Stimulated activated CD4-positive, alpha-beta T cell treated with anti-CD3 and anti-CD28 coated beads, Interleukin-4, amount 100 ng/mL, for 48 hours (primary cell): ENCODE measurements at places on chromosomes 4 and X.

DNA sequence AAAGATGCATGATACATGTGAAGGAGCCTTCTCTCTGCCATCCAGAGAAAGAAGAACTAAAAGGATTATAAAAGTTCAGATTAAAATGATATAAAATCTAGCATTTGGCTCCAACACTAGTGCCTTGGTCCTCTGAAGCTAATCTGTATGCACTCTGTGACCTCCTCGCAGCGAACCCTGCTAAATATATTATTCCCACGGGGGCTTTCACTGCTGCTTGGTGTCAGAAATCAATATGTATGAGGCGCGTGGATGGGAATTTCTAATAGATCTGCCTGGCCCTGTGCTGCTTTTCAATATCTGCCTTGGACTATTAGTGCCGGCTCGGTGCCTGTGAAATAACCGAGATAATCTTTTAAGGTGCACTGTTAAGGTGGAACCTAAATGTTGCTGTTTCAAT is 69.7 kb downstream of the CXXC4 start:
- no peak for DNase-seq

- DNase-seq = no peak
Measured at GRCh38 chr4:75820197-75820596, 82.1 kb downstream of the PPEF2 start.

- peak; percentile 37 for DNase-seq
Measured at GRCh38 chr4:99811850-99812249, 4.8 kb upstream of the DAPP1 start.

GRCh38 chrX:51837921-51838320 is 55.5 kb upstream of the MAGED1 start:
- no peak for DNase-seq

DNA sequence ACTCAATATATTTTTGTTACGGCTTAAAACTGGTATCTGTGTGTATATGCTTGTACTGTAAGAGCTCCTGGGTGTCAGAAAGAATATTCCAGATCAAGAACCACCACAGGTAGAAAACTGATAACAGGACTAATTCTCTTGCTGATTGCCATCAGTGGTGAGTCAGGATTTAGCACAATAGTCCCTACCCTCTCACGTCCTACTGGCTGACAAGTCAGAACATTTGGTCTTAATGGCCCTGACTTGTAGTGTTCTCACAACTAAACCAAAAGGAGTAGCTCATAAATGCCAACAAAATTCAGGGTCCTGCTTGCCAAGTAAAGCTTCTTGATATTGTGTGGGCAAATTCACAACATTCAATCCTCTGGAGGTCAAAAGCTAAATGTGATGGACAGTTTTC is 105.2 kb upstream of the MAB21L2 start:
- no peak for DNase-seq

DNA sequence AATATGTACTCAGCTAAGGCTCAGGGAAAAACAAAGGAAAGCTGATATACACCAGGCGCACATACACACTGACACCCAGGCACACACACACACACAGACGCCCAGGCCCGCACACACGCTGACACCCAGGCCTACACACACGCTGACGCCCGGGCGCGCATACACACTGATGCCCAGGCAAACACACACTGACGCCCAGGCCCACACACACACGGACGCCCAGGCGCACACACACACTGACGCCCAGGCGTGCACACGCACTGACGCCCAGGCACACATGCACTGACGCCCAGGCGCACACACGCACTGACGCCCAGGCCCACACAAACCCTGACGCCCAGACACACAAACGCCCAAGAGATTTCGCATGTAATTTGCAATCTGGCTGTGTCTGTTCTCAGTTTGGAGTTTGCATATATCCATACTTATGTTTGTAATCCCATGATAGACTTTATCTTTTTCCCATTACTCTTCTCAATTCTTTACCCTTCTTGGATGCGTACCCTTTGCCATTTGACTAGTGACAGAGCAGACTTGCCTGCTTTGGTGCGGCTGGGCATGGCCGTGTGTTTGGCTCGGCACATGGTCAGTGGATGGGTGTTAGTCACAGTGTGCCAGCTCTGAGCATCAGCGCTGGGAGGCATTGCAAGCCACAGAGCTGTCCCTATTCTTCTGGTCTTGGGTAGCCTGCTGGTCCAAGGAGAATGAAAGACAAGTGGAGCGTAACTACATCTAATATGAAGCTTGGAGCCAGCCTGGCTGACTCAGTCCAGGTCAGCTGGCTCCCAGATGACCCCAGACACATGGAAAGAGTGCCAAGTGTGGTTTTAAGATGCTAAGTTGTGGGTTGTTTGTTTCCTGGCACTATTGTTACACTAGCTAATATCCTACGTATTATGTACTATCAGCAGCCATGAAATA is 632.4 kb upstream of the ZFP42 start:
- no peak for DNase-seq

- no peak for DNase-seq
Measured at GRCh38 chrX:123330229-123330942, 146.3 kb downstream of the GRIA3 start.

GRCh38 chrX:132474544-132475248 is 14.1 kb downstream of the MBNL3 start:
- no peak for DNase-seq
